ENCODE measurements at places on chromosomes 11 and 22.

DNA sequence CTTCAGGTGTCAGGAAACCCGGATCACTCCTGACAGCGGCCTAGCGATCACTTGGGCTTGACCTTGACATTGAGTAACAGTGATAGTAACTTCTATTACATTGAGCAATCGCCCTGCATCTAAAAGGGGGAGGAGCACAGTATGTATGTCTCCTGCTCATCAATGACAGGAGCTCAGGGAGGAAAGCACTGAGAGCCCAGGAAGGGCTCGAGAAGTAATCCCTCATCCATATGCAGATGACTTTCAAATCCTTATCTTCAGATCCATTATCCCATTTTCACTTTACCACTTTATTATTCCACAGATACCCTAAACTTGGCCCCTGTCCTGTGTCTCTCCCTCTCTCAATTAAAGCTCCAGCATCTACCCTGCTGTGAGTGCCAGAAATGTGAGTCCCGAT is 47.8 kb downstream of the ABTB2 start:
- no peak for DNase-seq

GRCh38 chr11:58301576-58301975 is 33.5 kb upstream of the OR10W1 start:
- DNase-seq: no peak

DNA sequence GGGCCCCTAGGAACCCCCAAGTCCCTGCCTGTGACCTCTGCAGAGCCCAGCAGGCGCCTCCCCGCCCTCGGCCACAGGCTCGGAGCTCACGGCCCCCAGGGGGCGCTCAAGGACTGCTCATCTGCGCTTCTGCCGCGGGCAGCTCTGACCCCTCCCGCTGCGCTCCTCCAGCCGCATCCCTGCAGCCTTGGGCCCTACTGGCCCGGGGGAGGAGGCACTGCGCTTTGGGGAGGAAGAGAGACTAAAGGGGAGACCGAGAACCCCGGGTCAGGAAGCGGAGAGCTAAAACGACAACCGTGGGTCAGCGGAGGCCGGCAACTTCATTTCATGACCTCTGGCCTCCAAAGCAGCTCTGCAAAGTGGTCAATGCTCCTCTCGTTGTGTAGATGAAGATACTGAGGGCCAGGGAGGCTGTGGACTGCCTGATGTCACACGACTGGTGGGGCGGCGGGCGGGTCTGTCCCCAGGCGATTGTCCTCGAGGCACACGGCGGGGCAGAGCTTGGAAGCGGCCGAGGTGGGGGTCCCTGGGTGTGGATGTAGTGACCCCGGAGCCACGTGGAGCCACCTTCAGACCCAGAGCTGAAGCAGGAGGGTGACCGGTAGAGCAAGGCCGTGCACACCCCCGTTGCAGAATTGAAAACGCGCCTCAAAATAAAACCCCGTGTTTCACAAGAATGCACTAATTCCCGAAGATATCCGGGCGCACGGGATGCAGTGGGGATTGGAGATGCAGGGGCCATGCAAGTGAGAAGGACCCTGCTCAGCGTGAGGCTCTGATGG is 2.7 kb upstream of the KRTAP5-6 start:
- peak; percentile 83 for DNase-seq

DNA sequence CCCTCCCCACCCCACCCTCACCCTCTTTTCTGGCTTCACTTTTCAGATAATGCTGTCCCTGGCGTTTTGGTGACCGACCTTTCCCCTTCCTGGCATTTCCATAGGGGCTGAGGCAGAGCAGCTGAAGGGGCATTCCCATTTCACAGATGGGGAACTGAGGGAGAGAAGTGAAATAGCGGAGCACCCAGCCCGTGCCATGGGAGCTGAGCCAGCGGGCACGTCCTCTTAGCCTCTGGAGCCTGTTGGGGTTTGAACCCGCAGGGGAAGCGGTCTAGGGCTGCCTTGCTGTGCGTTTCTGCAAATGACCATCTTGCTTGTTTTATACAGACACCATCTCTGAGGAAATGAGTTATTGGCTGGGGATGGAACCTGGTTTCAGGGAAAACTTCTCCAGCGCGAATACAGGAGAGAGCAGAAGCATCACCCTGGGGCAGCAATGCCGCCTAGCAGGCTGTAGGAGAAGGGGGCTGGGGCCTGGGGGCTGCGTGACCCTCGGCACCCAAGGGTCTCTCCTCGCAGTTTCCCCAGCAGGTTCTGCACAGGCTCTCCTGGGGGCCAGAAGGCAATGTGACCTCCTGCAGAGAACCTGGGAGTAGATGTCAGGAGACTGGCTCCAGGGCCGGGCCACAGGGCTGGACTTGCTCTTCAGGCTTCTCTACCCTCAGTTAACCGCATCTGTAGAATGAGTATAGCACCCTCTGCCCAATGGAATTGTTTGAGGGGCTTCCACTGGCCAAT is 1.5 kb downstream of the PTPRJ start:
- no peak for DNase-seq

- DNase-seq: peak; percentile 80
These were observed 478 bp downstream of the FAU start for GRCh38 chr11:65121447-65121864.

- DNase-seq: no peak
These were observed 31.3 kb upstream of the YPEL1 start for GRCh38 chr22:21766691-21767462.

DNA sequence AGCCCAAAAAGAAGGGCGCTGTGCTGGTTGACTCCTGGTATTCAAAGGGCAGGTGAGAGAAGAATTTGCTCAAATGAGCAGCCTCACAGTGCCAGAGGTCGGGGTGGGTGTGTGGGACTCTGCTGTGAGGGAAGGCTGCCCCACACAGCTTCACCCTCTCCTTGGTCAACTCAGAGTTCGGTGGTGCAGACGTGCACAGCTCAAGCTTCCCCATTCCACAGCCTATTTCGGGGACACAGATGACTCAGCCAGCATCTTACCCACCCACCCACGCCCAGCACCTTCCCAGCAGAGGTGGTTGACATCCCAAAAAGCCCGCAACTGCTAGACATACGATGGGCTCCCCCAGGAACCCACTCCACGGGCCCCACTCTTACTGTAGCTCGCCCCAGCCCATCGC is 46.5 kb upstream of the CCND1 start:
- DNase-seq: no peak

DNA sequence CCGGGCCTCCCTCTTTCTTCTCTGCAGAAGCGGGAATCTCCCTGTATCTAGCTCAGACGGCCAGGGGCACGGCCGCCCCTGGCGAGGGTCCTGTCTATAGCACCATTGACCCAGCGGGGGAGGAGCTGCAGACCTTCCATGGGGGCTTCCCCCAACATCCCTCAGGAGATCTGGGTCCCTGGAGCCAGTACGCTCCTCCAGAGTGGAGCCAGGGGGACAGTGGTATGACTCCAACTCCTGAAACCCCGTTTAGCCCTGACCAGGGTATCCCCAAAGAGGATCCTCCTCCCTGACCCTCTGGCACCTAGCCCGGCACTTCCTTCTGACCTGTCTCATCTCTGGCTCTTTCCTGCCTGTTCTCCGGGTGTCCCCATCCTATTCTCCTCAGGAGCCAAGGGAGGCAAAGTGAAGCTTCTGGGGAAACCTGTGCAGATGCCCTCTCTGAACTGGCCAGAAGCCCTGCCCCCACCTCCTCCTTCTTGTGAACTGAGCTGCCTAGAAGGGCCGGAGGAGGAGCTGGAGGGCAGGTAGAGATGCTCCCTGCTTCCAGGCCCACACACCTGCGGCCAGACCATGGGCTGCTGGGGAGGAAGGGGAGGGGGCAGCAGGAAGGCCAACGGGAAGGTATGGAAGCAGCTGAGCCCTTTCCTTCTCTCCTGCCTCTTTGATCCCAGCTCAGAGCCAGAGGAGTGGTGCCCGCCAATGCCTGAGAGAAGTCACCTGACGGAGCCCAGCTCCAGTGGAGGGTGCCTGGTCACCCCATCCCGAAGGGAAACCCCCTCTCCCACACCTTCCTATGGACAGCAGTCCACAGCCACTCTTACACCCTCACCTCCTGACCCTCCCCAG is 12.9 kb downstream of the ROBO3 start:
- no peak for DNase-seq

GRCh38 chr11:91219535-91219934 is 996.7 kb upstream of the CHORDC1 start:
- no peak for DNase-seq

DNA sequence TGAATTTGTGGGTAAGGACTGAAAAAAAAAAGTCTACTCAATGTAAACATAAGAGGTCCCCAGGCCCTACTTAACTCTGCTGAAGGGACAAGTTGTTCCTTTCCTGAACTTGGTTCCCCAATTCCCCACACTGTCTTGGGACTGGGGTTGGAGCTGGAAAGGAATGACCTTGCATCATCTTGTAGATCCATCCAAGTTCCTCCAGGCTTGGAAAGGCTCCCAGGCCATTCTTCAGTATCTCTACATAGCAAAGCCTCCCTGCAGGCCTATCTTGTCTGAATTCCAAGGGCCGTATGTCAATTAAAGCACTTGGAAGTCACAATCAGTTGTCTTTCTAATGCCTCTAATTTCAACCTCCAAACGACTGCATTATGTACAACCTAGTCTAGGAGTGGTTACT is 361.2 kb downstream of the TMEM135 start:
- no peak for DNase-seq

- no peak for DNase-seq
These were observed 28.8 kb downstream of the YAP1 start for GRCh38 chr11:102139081-102139498.

All from hematopoietic multipotent progenitor cell treated with erythropoietin and hydrocortisone succinate and interleukin-3 and kit ligand, for 17 days (in vitro differentiated cells).